ENCODE measurements at places on chromosomes 3 and 15. TPM values are rescaled to one million over a fixed set of nuclear protein-coding genes. Genes with fewer than 3 reads are reported as not detected.

Gene KIF23
- total RNA-seq: 9.9 TPM

Gene CD86
- 1.8 TPM for total RNA-seq

Gene GRAMD1C
- 10.8 TPM for total RNA-seq

Gene CHDH
- total RNA-seq: 3.9 TPM

Gene FEZF2
- total RNA-seq: 1.6 TPM

Gene NME9
- total RNA-seq: 6.9 TPM

Gene GPR149
- total RNA-seq: 22.1 TPM

Gene DNAH1
- total RNA-seq: 2.5 TPM

Gene ZSCAN2
- total RNA-seq: 16.6 TPM

Gene BNIP2
- 73.6 TPM for total RNA-seq

Data from diencephalon (tissue), 1 donor.